HTR-8/SVneo (cell line): ENCODE measurements at places on chromosomes 5 and 9.

DNA sequence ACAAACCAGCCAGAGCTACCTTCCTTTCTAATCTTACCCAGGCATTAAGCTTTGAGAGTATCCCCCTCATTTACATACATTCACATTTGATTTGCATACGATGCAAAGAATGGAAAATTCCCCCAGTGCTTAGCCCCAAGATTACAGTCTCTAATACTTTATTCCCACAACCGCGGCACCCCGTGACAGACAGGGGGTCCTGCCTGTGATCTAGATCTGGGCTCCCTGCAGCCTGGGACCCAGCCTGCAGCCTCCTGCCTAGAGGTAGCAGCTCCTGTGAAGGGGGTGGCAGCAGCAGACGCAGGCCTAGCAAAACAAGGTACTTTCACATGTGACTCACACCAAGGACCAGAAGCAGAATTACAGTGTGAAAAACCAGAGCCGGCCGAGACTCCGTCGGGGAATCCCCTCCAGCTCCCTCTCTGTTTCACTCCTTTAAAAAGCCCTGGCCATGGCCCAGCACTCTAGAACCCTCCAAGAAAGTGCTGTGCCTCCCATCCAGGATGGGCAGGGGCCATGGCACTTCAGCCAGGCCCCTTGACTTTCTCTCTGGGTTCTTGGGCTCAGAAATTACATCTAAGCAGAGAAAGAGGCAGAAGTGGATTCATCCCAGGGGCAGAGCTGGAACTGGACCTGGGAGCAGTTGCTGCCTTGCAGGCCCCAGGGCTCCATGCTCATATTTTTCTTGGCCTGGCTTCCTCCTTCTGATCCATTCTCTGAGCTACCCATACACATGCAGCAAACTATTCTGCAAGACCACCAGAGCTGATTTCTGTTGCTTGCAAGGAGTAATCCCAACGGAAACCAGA is 14.0 kb upstream of the TCF7 start:
- DNase-seq, result no peak

DNA sequence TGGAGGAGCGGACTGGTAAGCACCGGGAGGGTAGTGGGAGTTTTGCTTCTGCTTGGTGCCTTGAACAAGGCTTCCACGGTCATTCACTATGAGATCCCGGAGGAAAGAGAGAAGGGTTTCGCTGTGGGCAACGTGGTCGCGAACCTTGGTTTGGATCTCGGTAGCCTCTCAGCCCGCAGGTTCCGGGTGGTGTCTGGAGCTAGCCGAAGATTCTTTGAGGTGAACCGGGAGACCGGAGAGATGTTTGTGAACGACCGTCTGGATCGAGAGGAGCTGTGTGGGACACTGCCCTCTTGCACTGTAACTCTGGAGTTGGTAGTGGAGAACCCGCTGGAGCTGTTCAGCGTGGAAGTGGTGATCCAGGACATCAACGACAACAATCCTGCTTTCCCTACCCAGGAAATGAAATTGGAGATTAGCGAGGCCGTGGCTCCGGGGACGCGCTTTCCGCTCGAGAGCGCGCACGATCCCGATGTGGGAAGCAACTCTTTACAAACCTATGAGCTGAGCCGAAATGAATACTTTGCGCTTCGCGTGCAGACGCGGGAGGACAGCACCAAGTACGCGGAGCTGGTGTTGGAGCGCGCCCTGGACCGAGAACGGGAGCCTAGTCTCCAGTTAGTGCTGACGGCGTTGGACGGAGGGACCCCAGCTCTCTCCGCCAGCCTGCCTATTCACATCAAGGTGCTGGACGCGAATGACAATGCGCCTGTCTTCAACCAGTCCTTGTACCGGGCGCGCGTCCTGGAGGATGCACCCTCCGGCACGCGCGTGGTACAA is 556 bp downstream of the PCDHGC3 start:
- peak; percentile 60 for DNase-seq

DNA sequence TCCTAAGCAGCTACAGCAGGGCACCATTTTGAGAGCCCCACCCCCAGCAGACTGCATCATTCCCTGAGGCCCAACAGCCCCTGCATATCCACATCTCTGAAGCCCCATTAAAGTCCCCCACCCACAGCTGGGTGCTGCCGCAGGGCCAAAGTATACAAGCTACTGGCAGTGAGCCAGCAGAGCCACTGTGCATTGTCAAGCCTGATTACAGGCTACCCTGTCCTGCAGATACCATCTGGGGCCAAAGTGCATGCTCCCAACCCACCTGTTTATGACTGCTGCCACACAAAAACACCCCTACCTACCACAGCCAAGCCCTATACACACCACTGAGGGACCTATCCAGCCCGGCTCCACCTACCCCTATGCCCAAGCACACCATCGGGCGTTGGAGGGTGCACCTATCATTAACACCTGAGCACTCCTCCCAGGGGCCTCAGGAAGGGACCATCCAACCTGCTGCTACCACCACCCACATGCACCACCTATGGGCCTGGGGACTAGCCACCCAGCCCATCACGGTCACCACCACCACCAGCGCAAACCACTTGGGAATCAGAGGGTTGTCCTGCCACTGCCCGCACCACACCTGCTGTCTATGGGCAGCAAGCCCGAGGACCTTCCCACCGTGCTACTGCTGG is 105.0 kb downstream of the PLPP1 start:
- no peak for DNase-seq

DNA sequence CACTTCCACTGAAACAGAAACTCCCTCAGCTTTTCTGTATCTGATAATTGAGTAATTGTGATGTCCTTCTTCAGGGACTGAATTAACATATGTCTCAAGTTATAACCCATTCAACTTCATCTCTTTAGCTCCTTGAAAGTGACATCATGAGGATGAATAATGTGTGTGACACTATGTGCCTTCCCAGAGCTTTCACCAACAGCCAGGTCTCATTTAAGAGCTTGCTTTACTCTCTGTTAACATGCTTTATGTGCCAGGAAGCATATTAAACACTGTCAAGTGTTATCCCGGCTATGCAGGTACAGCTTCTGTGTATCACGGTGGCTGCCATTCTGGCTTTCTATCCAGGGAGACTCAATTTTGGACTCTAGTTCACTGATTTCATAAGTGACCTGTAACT is 799.9 kb downstream of the CDH12 start:
- no peak for DNase-seq

GRCh38 chr5:143641549-143642355 is 170.2 kb upstream of the HMHB1 start:
- DNase-seq, result peak; percentile 30

DNA sequence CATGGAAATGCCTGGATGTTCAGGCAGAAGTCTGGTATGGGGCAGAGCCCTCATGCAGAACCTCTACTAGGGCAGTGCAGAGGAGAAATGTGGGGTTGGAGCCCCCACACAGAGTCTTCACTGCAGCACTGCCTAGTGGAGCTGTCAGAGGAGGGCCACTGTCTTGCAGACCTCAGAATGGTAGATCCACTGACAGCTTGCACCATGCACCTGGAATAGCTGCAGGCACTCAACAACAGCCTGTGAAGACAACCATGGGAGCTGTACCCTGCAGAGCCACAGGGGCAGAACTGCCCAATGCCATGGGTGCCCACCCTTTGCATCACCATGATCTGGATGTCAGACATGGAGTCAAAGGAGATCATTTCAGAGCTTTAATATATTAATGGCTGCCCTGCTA is 36.9 kb downstream of the TRIP13 start:
- DNase-seq, result no peak

DNA sequence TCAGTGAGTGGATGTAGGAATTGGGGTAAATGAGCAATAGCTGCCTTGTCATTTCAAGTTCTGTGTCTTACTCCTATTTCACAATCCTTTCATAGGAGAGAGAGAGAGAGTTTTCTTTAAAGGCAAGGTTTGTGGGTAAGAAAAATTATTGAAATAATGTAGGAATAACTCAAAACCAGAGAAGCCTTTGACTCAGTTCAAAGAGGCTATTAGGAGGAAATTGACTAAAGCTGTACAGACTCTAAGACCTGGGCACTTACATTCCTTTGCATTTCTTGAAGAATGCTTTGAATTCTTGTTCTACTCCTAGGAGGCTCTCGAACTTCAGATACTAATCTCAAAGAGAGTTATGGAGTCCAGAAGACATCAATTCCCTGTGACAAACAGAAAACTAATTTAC is 257.1 kb downstream of the FBXL7 start:
- DNase-seq, result peak; percentile 15

GRCh38 chr5:61463596-61463995 is 131.5 kb downstream of the ZSWIM6 start:
- no peak for DNase-seq

- DNase-seq, result no peak
Measured at GRCh38 chr5:25974451-25974850, 1063.9 kb downstream of the CDH9 start.

DNA sequence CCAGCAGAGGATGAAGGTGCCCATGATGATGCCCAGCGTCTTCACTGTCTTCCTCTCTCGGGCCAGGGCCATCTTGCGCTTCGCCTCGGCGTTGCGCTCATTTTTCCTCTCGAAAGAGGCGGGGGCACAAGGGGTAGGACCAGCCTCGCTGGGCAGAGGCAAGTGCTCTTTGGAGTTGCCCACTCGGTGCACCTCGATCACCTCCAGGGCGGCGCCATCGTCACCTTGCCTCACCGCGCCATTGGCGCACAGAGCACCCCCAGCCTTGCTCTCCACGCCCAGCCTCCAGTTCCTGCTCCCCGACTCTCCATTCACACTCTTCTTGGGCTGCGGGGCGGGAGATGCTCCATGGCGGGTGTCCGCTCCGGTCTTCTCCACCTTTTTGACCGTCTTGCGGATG is 1.6 kb downstream of the HTR1A start:
- no peak for DNase-seq

- DNase-seq, result no peak
Measured at GRCh38 chr9:804026-804425, 37.5 kb upstream of the DMRT1 start.

- DNase-seq, result peak; percentile 5
Measured at GRCh38 chr5:153659039-153659736, 168.7 kb downstream of the GRIA1 start.

GRCh38 chr9:21598749-21599148 is 116.6 kb upstream of the IFNE start:
- DNase-seq, result no peak

- no peak for DNase-seq
Measured at GRCh38 chr5:135236228-135236907, 162.7 kb downstream of the MACROH2A1 start.

DNA sequence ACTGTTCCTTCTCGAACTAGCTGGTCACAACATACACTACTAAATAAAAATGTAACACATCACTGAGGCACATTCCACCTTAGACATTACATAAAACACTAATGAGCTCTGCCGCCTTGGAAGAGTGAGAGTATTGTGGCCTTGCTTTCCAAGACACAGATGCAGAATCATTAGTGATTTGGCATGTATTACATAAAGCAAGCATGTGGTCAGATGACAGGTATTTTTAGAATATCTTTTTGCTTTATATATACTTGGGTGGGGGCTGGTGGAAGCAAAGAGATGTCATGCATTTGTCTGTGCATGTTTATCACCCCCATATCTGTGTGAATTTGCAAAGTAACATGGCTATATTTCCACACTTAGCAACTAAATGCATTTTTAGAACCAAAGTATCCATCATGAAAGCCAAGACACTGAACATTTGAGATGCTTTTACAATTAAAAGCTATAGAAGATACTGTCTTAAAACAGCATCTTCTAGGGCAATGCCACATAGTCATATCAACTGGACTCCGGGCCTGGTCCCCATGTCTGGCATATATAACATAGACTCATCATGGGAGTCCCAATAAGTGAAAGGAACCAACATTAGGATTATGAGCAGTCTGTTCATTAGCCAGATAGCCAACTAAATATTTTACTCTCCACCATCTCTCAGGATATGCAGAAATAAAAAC is 213.5 kb downstream of the MEF2C start:
- DNase-seq, result no peak

DNA sequence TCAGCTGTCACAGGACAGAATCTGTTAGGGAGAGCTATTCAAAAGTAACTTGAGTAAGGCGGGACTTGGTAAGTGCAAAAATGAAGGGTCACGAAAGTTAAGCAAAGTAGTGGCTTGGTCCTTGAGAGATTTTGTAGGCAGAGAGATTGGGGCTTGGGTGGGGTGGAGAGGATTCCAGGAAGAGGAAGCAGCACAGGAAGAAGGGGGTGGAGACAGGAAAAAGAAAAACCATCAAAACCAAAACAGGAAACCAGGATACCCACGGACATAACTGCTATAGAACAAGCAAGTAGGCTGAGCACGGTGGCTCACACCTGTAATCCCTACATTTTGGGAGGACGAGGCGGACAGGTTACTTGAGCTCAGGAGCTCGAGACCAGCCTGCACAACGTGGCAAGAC is 3.7 kb downstream of the ROPN1L start:
- no peak for DNase-seq

DNA sequence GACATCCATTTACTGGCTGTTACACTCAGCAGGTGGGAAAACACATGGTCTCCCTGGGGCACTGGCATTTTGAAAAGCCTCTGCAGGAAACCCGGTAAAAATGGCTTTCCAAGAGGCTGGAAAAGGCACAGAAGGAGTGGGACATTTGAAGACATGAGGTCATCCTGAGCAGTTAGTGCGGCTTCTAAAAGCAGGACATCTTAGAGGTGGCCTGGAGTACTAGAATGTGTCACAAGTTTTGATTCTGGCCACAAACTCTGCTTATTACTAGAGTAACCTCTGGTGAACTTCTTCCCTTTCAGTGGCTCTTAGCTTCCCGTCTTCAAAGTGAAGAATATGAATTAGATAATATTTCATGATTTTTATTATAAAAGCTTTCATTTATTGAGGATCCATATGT is 423.0 kb upstream of the BRINP1 start:
- no peak for DNase-seq

DNA sequence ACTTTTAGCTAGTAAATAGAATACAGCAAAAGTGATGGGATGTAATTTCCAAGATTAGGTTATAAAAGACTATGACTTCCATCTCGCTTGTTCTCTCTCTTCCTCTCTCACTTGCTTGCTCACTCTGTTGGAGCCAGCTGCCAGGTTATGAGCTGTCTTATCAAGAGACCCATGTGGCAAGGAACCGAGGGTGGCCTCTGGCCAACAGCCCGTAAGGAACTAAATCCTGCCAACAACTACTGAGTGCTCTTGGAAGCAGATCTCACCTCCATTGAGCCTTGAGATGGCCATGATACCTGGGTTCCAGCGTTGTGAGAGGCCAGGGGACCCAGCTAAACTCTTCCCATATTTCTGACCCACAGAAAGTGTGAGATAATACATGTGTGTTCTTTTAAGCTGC is 636.1 kb downstream of the ACTL7B start:
- DNase-seq, result no peak

DNA sequence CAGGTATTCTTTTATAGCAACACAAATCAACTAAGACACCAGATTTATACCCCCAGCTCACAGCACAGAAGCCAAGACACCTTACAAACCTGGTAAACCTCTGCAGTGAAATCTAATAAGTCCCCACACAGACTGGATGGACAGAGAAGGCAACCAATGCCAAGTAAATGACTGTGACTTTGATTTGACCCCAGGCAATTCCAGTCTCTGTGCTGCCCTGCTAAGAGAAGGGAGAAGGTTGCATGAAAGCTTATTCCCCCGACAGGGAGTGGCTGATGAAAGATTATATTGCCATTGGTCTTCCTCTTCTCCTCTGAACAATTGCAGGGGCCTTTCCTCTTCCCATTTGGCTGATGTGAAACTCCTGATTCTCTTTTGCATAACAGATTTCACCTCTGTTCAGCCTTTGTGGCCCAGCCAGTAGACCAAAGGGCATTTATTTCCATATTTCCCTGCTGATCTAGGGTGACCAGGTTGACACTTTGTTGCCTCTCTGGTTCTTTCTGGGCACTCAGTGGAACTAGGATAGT is 107.6 kb downstream of the ADRB2 start:
- DNase-seq, result no peak
